ENCODE measurements at places on chromosomes 5 and 9. TPM values are rescaled to one million over a fixed set of nuclear protein-coding genes. Genes with fewer than 3 reads are reported as not detected.

The GTF3C5 gene
- total RNA-seq = 36.0 TPM

DNA sequence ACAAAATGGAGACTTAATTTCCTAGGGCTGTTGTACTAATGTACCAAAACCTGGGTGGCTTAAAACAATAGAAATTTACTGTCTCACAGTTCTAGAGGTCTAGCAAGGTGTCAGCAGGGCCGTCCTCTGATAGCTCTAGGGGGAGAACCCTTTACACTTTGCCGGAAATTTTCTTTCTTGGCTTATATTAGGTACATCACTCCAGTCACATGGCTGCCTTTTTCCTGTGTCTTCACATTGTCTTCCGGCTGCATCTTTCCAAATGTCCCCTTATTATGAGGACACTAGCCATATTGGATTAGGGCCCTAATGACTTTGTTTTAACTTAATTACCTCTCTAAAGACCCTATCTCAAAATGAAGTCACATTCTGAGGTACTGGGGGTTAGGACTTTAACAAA, 5.8 kb downstream of the UHRF2 start:
- DNase-seq = no peak

GRCh38 chr5:14038341-14038959, 94.0 kb upstream of the DNAH5 start:
- DNase-seq = no peak

- no peak for DNase-seq
Measured at GRCh38 chr9:131370638-131371037, 23.2 kb upstream of the PRRC2B start.

DNA sequence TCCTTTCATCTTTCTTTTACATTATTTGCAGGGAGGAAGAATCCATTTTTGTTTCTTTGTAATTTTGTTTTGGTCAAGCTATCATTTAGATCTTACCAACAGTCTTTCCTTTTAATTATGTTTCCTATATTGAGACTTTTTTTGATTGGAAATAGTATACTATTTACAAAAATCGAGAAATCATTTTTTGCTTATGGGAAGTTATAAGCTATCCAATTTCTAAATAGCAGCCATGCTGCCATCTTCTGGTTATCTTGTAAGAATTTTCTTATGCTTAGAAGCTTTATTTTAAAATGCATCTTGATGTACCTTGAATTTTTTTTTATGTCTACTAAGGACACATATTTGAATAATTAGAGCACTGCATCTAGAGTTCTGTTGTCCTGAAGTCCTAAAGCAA, 821.2 kb downstream of the PTPRD start:
- DNase-seq = no peak

- DNase-seq = peak; percentile 99
Measured at GRCh38 chr5:41193456-41194205, 19.7 kb downstream of the C6 start.

GRCh38 chr5:54205453-54205852, 104.9 kb downstream of the ARL15 start:
- no peak for DNase-seq

The CACNA1B gene
- total RNA-seq = 0.19 TPM

- DNase-seq = no peak
Measured at GRCh38 chr5:179168664-179169063, 108.5 kb downstream of the ZNF354C start.

DNA sequence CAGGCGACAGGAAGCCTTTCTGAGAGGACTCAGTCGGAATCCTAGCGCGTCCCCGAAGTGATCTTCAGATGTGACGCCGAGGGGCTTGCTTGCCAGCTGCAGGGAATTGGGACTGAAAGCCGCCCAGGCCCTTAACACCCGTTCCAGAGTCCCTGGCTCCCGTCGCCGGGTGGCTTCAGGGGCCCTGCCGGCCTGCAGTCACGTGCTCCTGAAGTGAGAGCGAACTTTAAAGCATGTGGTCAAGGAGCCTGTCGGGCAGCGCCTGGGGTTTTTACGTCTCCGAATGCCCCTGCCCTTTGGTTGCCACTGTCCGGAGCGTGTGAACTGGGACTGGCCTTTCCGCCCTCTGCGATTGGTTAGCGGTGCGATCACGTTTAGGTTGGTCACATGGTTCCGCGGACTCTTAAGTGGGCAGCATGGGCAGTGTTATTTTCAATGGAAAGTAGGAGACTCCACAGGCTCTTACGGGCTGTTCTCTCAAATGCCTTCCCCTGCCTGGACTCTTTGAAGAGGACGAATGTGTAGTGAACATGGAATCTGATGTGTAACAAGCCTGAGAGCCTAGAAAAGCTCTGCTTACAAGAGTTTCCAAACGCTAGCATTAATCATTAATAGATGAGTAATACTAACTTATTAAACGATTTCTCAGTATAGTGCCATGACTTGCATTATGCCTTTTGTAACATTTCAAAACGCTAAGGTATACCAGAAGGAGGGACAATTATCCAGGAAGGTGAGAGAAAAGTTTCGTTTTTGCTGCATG, 1.9 kb downstream of the VLDLR start:
- DNase-seq = peak; percentile 67

The LCN2 gene
- total RNA-seq = not detected

All from left ventricle myocardium inferior (tissue), 1 donor.